Naive thymus-derived CD4-positive, alpha-beta T cell (primary cell): ENCODE measurements at places on chromosomes 6 and 20. TPM values are rescaled to one million over a fixed set of nuclear protein-coding genes. Genes with fewer than 3 reads are reported as not detected.

ZSCAN9 gene
- not detected for polyA plus RNA-seq

CLPSL2 gene
- polyA plus RNA-seq, result not detected

GRCh38 chr20:61572789-61573188, 320.7 kb downstream of the CDH4 start:
- H3K4me3 ChIP-seq, result no peak overlapping the region
- H3K27me3 ChIP-seq, result no peaks in the 10 kb centered on the region
- no peak overlapping the region for H3K27ac ChIP-seq

GRCh38 chr20:22568872-22569344, 15.5 kb downstream of the FOXA2 start:
- no peaks in the 10 kb centered on the region for H3K27me3 ChIP-seq
- H3K4me3 ChIP-seq, result no peak overlapping the region
- no peak overlapping the region for H3K27ac ChIP-seq
- H3K4me1 ChIP-seq, result no peaks in the 10 kb centered on the region

DNA sequence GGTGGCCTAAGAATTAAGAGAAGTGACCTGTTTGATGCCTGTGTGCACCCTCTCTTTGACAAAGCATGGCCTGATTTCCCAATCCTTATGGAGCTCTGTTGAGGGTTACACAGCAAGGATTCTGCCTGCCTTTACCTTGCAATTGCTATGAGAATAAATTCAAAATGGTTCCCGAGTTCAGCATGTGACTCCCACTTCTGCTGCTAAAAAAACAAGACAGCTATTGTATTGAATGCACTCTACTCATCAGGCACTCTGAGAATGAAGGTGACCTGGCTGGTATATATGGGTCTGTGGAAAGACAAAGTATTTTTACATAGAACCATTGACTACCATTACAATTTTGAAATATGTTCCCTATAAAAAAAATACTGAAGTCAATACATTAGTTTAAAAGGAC, 190.3 kb downstream of the ATXN1 start:
- no peak for DNase-seq
- no peaks in the 10 kb centered on the region for H3K36me3 ChIP-seq
- no peak overlapping the region for H3K27ac ChIP-seq
- H3K4me1 ChIP-seq, result no peaks in the 10 kb centered on the region

- H3K27ac ChIP-seq, result no peak overlapping the region
- H3K36me3 ChIP-seq, result peaks cover 3% of the 10 kb centered on the region
- no peaks in the 10 kb centered on the region for H3K4me1 ChIP-seq
- no peaks in the 10 kb centered on the region for H3K27me3 ChIP-seq
- no peak for DNase-seq
These were observed 46.5 kb downstream of the RRBP1 start for GRCh38 chr20:17635332-17636244.

GRCh38 chr6:142316791-142317368, 15.1 kb downstream of the ADGRG6 start:
- no peaks in the 10 kb centered on the region for H3K4me1 ChIP-seq
- DNase-seq, result no peak
- no peaks in the 10 kb centered on the region for H3K36me3 ChIP-seq
- no peak overlapping the region for H3K4me3 ChIP-seq
- H3K27me3 ChIP-seq, result no peaks in the 10 kb centered on the region
- no peak overlapping the region for H3K27ac ChIP-seq

DNA sequence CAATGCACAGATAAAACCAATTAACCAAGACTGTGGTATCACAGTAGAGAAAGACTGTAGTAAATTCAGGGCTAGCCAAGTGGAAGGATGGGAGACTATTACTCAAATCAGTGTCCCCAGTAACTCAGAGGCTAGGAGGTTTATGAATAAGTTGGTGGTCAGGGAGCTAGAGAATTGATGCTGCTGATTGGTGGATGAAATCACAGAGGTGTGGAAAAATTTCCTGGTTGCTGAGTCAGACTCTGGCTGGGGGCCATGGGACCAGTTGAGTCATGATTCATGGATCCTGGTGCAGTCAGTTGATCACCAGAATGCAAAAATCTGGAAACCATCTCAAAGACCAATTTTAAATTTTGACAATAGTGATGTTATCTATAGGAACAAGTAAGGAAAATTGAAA, 555.9 kb downstream of the C6orf118 start:
- no peaks in the 10 kb centered on the region for H3K36me3 ChIP-seq
- H3K4me1 ChIP-seq, result no peaks in the 10 kb centered on the region
- no peak overlapping the region for H3K27ac ChIP-seq
- no peak for DNase-seq

DNA sequence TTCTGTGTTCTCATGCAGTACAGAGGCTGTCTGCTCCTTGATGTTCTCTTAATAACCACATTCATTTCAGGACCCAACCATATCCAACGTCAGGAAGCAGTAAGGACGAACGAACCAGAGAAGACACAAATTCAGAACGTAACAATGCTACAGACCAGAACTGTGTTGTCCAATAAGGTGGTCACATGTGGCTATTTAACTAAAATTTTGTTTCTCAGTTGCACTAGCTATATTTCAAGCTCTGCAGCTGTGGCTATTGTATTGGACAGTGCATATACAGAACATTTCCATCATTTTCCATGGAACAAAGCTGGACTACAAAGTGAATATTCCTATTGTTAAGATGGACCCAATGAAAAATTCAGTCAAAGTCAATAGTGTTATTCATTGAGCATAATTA, 27.0 kb downstream of the MAP7 start:
- DNase-seq, result no peak
- H3K27ac ChIP-seq, result no peak overlapping the region
- H3K4me3 ChIP-seq, result no peak overlapping the region
- H3K4me1 ChIP-seq, result no peaks in the 10 kb centered on the region
- H3K36me3 ChIP-seq, result no peaks in the 10 kb centered on the region

DNA sequence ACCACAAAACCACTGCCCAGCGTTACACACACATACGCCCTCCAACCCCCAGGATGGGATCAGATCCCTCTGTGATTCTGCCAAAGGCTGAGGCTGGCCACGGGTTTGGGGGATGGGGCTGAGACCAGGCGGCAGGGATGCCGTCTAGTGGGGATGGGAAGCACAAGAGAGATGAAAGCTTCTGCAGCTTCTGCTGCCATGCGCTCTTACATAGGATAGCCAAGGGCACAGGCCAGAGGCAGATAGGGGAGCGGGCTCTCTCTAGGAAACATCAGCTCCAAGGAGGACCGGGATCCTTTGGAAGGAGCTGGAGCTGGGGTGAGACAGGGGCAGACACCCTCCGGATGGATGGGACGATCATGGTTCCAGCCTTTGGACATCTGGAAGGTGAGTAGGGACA, 18.7 kb upstream of the RIN2 start:
- no peak overlapping the region for H3K4me3 ChIP-seq
- H3K27ac ChIP-seq, result no peak overlapping the region
- H3K36me3 ChIP-seq, result no peaks in the 10 kb centered on the region
- H3K27me3 ChIP-seq, result no peaks in the 10 kb centered on the region
- DNase-seq, result no peak

GRCh38 chr20:37475252-37475651, 45.8 kb upstream of the NNAT start:
- no peaks in the 10 kb centered on the region for H3K36me3 ChIP-seq
- no peak overlapping the region for H3K27ac ChIP-seq
- H3K27me3 ChIP-seq, result no peaks in the 10 kb centered on the region

- no peak overlapping the region for H3K27ac ChIP-seq
- no peaks in the 10 kb centered on the region for H3K4me1 ChIP-seq
- no peak for DNase-seq
- H3K27me3 ChIP-seq, result no peaks in the 10 kb centered on the region
- H3K36me3 ChIP-seq, result no peaks in the 10 kb centered on the region
These were observed 120.1 kb upstream of the TCF21 start for GRCh38 chr6:133768656-133769295.

DNA sequence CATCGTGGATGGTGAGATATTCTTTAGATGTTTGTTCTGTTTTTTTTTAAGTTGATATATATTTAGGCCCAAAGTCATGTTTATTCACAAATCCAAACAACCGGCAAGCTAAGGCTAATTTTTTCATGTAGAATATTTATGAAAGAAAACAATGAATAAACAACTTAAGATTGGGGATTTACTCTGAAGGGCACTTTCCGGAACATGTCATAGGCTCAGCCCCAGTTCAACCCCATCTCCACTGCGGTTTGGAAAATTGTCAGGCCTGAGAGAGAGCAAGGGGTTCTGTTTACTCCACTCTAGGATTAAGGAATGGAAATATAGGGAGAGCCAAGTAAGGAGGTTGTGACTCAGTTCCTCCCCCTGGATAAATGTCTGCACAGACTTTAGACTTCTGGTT, 18.3 kb downstream of the RPS6KA2 start:
- no peaks in the 10 kb centered on the region for H3K36me3 ChIP-seq
- H3K4me3 ChIP-seq, result no peak overlapping the region
- H3K4me1 ChIP-seq, result no peaks in the 10 kb centered on the region
- no peak overlapping the region for H3K27ac ChIP-seq
